Activated CD8-positive, alpha-beta T cell treated with anti-CD3 and anti-CD28 coated beads for 36 hours (primary cell): ENCODE measurements at places on chromosomes 13 and 19.
A peak's percentile ranks its signal among the peaks of the same experiment; 100 is the strongest.

- peak overlapping the region; percentile 47 for H3K4me3 ChIP-seq
- H3K4me1 ChIP-seq, result peaks cover 5% of the 10 kb centered on the region
- no peak overlapping the region for H3K27ac ChIP-seq
- H3K36me3 ChIP-seq, result no peaks in the 10 kb centered on the region
These were observed 736 bp downstream of the SMAD9 start for GRCh38 chr13:36919171-36919832.

DNA sequence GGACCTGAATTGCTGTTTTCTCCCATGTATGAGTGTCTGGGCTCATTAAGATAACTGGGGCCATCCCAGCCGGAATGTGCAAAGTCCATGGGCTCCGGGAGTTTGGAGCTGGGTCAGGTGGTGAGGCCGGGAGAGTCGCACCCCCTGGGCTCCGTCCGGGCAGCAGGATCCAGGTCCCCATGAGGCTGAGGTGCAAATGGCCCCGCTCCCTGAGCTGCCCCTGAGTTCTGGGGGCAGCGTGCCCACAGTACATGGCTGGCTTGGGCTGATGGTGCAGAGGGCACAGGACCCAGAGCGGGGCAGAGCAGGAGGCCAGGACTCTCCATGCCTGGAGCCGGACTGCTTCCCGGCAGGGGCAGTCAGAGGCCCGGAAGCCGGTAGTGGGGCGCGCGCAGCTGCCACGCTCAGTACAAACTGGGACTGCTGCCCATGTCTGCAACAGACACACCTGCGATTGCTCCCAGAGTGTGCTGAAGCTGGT, 136.0 kb downstream of the KDM4B start:
- H3K36me3 ChIP-seq, result peaks cover 10% of the 10 kb centered on the region
- no peak overlapping the region for H3K4me3 ChIP-seq
- H3K27ac ChIP-seq, result no peak overlapping the region
- H3K4me1 ChIP-seq, result no peaks in the 10 kb centered on the region
- H3K27me3 ChIP-seq, result no peaks in the 10 kb centered on the region

DNA sequence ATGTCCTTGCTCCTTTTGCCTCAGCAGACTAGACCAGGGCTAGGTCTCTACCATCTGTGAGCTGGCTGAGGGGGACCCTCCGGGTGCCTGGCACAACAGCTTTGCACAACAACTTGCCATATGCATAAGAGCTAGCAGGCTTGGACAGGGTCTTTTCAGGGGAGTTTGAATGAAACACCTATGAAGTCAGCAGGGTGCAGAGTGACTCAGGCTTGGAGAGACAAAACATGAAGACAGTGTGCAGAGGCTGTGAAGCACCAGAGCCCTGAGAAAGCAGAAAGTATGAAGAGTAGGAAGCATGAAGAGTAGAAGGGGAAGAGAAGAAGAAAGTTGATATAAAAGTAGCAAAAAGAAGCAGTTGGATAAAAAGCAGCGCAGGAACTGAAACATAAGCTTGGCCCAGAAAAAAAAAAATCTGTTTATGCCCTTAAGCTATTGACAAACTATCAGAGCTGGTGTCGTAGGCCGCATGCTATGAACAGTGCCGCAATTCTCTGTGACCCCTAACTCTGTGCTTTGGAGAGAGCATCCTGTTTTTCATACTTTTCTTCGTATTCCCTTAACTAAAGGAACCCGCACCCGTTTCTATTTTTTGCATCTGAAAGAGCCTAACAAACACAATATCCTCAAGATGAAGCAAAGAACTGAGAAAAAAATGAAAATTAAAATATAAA, 52.7 kb upstream of the FAM216B start:
- no peak overlapping the region for H3K4me3 ChIP-seq
- H3K27me3 ChIP-seq, result peaks cover 12% of the 10 kb centered on the region
- no peak overlapping the region for H3K27ac ChIP-seq
- H3K36me3 ChIP-seq, result no peaks in the 10 kb centered on the region

GRCh38 chr13:99357941-99358340, 50.7 kb upstream of the GPR183 start:
- H3K27me3 ChIP-seq, result no peaks in the 10 kb centered on the region
- H3K36me3 ChIP-seq, result peaks cover 84% of the 10 kb centered on the region
- H3K4me1 ChIP-seq, result peaks cover 94% of the 10 kb centered on the region
- no peak overlapping the region for H3K4me3 ChIP-seq

- H3K4me3 ChIP-seq, result no peak overlapping the region
- no peak for DNase-seq
- no peak overlapping the region for H3K27ac ChIP-seq
- H3K4me1 ChIP-seq, result no peaks in the 10 kb centered on the region
- H3K27me3 ChIP-seq, result no peaks in the 10 kb centered on the region
- H3K36me3 ChIP-seq, result no peaks in the 10 kb centered on the region
These were observed 4.9 kb upstream of the TDRD3 start for GRCh38 chr13:60392131-60392530.

- no peak overlapping the region for H3K27ac ChIP-seq
- H3K4me1 ChIP-seq, result peaks cover 3% of the 10 kb centered on the region
- H3K4me3 ChIP-seq, result no peak overlapping the region
- H3K36me3 ChIP-seq, result no peaks in the 10 kb centered on the region
- peaks cover 4% of the 10 kb centered on the region for H3K27me3 ChIP-seq
These were observed 66.7 kb upstream of the FNDC3A start for GRCh38 chr13:48909056-48909389.

GRCh38 chr13:94967183-94968039, 255.1 kb upstream of the SOX21 start:
- H3K27me3 ChIP-seq, result peaks cover 50% of the 10 kb centered on the region
- peak; percentile 41 for DNase-seq

GRCh38 chr13:45882626-45883025, 31.1 kb upstream of the SIAH3 start:
- H3K36me3 ChIP-seq, result no peaks in the 10 kb centered on the region
- no peaks in the 10 kb centered on the region for H3K4me1 ChIP-seq
- H3K27ac ChIP-seq, result no peak overlapping the region
- DNase-seq, result no peak

DNA sequence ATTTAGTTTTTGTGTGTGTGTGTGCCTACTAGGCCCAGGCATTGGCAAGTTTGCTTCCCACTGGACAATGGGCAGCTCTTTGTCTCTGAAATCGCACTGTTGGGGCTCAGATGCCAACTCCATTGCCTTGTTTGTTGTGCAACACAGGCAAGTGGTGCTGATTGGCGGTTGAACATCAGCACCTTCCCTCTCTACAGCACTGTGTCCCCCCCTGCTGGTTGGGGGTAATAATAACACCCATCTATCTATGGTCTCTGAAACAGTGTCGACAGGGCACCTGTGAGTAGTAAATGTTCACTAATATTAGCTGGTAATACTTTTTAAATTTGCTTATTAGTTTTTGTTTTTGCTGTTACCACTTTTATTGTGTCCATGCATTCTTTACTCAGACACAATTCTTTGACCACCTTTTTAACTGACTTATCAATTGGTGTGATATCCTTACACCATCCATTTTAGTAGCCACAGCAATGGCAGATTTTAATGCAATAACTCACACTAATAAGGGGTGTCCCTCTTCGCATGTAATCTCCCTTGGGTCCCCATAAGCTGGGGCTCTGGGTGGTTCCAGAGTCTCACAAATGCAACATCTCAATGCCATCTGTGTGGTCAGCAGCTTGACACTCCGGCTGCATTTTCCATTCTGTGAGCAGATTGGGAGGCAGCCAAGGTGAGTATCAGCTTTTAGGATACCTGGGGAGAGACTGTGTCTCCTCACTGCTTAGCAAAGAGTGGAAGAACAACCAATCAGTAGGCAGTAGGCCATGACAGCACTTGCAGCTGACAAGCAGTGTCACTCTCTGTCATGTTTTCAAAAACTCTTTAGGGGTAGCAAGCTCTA, 47.7 kb upstream of the UQCRFS1 start:
- no peaks in the 10 kb centered on the region for H3K4me1 ChIP-seq
- no peaks in the 10 kb centered on the region for H3K36me3 ChIP-seq
- peak; percentile 51 for DNase-seq

DNA sequence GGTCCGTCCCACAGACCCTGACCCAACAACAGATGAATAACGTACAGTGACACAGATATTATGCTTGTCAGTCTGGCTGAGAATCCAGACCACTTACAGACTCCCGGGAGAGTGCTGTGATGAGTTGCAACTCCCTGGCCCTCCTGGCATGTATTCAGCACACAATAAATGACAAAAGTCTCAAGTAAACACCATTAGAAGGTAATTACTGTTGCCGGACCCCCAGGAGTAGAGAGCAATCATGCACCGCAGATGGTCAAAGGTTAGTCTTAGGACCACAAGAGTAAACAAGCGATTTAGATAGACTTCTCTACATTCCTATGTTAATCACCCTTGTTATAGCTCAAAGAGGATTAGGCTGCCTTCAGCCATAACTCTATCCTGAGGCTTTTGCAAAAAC, 726.4 kb upstream of the GPC6 start:
- no peak for DNase-seq
- no peak overlapping the region for H3K4me3 ChIP-seq
- no peaks in the 10 kb centered on the region for H3K36me3 ChIP-seq
- no peaks in the 10 kb centered on the region for H3K4me1 ChIP-seq
- no peak overlapping the region for H3K27ac ChIP-seq
- H3K27me3 ChIP-seq, result no peaks in the 10 kb centered on the region

DNA sequence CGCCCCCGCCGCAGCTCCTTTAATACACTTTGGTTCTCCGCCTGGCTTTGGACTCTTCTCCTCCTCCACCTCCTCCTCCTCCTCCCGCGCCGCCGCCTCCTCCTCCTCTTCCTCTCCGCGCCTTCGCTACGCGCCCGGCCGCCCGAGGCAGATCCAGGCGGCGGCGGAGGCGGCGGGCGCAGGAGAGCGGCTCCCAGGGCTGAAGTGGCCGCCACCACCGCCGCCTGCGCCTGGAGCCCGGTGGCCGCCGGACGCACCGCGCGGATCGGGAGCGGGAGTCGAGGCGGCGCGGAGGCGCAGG, at the start of gene ZIC2:
ZIC2 (plus strand) TSS at position 50 of the 301 bp plus-strand sequence. CDS start 281 bp downstream, outside the sequence.
- H3K36me3 ChIP-seq, result peaks cover 9% of the 10 kb centered on the region
- peaks cover 27% of the 10 kb centered on the region for H3K4me1 ChIP-seq
- peak within 1 kb of the TSS; percentile 38 for H3K4me3 ChIP-seq
- peaks cover 63% of the 10 kb centered on the region for H3K27me3 ChIP-seq

- no peak for DNase-seq
- H3K36me3 ChIP-seq, result peaks cover 43% of the 10 kb centered on the region
- peaks cover 14% of the 10 kb centered on the region for H3K4me1 ChIP-seq
These were observed 5.5 kb downstream of the RAVER1 start for GRCh38 chr19:10327793-10328192.

DNA sequence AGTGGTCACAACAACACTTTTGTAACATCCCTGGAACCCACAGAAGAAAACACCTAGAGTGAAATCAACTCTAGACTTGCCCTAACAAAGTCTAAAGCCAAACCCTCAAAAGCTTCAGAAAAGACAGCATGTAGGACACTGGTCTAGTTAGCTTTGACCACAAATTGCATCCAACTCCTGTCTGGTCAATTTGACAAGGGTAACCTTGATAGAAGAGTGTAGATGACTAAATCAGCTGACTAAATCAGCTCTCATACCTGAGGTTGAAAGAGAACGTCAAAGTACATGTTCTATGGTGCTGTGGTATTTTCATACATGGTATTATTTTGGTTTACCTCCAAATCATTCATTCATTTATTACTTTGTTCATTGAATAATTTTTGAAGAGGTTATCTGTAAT, 272.8 kb downstream of the KLF5 start:
- peaks cover 2% of the 10 kb centered on the region for H3K27me3 ChIP-seq
- H3K4me1 ChIP-seq, result peaks cover 6% of the 10 kb centered on the region
- no peaks in the 10 kb centered on the region for H3K36me3 ChIP-seq
- H3K4me3 ChIP-seq, result no peak overlapping the region
- H3K27ac ChIP-seq, result no peak overlapping the region

- H3K36me3 ChIP-seq, result peaks cover 2% of the 10 kb centered on the region
- H3K27me3 ChIP-seq, result no peaks in the 10 kb centered on the region
- H3K4me1 ChIP-seq, result peaks cover 23% of the 10 kb centered on the region
- H3K4me3 ChIP-seq, result no peak overlapping the region
- no peak overlapping the region for H3K27ac ChIP-seq
These were observed 3.6 kb upstream of the NDUFB7 start for GRCh38 chr19:14575428-14575980.

DNA sequence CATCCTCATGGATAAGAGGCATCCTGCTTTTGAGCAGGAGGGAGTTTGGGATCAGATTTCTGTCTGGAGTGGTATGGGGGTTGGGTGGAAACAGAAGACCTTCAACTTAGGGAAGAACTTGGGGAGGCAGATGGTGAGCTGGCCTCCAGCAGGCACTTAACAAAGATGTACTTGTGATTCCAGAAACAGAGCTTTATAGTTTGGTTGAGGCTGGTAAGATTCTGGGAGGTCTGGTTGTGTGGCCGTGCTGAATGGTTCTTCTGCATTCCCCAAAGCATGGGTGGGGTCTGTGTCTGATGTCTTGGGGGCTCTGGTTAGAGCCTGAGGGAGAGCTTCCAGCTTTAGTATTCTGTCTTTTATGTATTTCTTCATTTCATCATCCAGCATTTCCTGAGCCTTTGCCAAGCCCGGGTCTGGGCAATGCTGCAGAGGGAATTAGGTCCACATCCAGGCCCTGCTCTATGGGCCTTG, 4.8 kb downstream of the MEGF8 start:
- H3K27ac ChIP-seq, result no peak overlapping the region
- no peak for DNase-seq
- H3K27me3 ChIP-seq, result no peaks in the 10 kb centered on the region
- no peak overlapping the region for H3K4me3 ChIP-seq
- H3K4me1 ChIP-seq, result peaks cover 16% of the 10 kb centered on the region

GRCh38 chr19:46015687-46016425, 7.0 kb downstream of the PGLYRP1 start:
- peak; percentile 68 for DNase-seq
- H3K36me3 ChIP-seq, result peaks cover 11% of the 10 kb centered on the region
- H3K27me3 ChIP-seq, result peaks cover 11% of the 10 kb centered on the region
- peaks cover 16% of the 10 kb centered on the region for H3K4me1 ChIP-seq

DNA sequence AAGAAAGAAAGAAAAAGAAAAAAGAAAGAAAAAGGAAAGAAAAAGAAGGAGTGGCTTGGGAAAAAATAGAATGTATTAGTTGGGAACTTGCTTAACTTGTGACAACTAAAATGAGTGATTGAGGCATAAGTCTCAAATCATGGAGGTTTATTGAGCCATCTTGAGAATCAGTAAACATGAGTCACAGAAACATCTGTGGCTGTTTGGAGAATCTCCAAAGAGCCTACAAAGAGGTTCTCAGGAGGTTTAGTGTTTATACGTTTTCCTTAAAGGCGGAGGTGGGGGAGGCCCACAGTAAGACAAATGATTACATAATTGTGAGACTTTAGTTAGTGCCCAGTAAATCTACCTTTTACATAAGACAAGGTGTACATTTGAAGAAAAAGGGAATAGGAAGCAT, 38.6 kb downstream of the WDR87 start:
- H3K27ac ChIP-seq, result no peak overlapping the region
- peaks cover 7% of the 10 kb centered on the region for H3K27me3 ChIP-seq
- H3K4me1 ChIP-seq, result no peaks in the 10 kb centered on the region

DNA sequence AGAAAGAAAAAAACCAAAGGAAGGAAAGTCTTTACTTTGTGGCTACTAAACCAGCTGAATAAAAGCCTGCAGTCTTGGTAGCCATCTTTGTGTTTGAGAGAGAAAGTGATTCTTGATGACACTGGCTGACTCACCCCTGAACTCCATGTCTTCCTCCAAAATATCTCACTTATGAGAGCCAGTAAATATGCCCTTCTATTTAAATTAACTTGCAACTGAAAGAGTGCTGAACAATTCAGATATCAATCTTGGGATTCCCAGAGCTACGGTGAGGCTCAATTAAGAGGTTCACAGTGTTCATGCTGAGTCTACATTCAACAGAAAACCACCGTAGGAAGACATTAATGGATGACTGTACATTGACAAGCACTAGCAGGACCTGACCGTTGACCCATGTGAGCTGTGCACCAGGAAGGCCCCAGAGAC, 57.9 kb downstream of the KCTD12 start:
- no peak overlapping the region for H3K4me3 ChIP-seq
- DNase-seq, result peak; percentile 22
- no peaks in the 10 kb centered on the region for H3K36me3 ChIP-seq
- peaks cover 5% of the 10 kb centered on the region for H3K4me1 ChIP-seq
- peaks cover 3% of the 10 kb centered on the region for H3K27me3 ChIP-seq

- H3K4me3 ChIP-seq, result peak overlapping the region; percentile 91
- H3K36me3 ChIP-seq, result peaks cover 45% of the 10 kb centered on the region
- no peak for DNase-seq
- H3K27ac ChIP-seq, result peak overlapping the region; percentile 51
- no peaks in the 10 kb centered on the region for H3K27me3 ChIP-seq
These were observed 2.8 kb downstream of the N4BP2L1 start for GRCh38 chr13:32425158-32425557.
